Brain pericyte (primary cell): ENCODE measurements at places on chromosomes 7 and 10.

- no peak for DNase-seq
Observed at GRCh38 chr10:113780681-113781250, 29.3 kb downstream of the PLEKHS1 start.

- no peak for DNase-seq
Observed at GRCh38 chr10:48251525-48252353, 22.8 kb downstream of the FRMPD2 start.

DNA sequence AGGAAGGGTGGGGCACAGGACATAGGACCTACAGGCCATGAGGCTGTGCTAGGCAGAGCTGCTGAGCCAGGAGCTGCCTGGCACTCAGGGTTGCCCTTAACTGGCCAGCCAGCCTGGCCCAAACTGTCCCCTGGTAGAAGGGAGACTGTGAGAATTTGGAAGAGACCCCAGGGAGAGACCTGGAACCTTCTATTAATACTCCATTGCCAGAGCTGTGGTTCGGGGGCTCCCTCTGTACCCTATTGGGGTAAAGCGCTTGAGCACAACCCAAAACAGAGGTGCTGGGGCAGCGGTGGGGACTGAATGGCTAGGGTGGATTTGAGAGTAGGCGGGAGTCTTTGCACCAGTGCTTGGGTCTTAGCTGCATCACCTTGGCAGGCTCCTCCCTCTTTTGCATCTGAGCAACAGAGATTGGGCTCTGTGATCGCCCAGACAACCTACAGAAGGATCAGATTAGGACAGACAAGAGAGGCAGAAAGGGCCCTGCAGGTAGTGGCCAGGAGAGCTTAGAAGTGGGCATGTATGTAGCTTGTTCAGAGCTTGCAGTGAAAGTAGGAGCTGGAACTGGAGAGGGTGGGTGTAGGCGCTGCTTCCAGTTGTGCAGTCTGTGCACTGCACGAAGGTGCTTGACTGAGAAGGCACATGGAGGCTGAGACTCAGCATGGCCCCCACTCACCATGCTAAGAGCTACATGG lies 53.3 kb downstream of the ADCYAP1R1 start:
- no peak for DNase-seq

DNA sequence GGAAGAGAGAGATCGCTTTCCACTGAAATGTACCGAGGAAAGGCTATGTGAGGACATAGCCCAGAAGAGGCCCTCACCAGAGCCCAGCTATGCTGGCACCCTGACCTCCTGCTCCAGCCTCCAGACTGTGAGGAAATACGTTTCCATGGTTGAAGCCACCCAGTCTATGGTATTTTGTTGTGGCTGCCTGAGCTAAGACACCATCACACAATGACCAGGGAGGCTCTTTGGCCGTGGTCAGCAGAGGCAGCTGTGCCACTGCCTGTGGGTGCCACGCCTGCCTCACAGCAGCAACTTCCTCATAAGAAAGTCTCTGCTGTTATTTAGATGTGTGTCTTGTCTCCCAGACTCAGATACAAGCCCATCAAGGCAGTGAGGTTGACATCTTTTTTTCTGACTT lies 182.7 kb upstream of the PLXNA4 start:
- no peak for DNase-seq

DNA sequence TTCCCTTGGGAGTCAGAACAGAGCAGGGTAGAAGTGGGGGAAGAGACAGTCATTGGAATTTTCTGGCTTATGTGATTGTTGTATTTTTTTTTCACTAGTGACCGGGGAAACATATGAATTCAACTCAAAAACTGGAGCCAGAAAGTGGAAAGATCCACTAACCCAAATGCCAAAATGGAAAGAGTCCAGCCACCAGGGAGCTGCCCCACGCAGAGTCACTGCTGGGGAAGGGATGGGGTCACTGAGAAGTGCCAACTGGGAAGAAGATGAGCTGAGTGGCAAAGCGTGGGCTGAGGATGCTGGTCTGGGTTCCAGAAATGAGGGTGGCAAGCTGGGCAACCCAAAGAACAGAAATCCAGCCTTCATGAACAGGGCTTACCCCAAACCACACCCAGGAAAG lies 69.2 kb downstream of the CDHR3 start:
- no peak for DNase-seq
